ENCODE measurements at places on chromosomes 11 and 22. TPM values are rescaled to one million over a fixed set of nuclear protein-coding genes. Genes with fewer than 3 reads are reported as not detected.

The OR52I1 gene
- total RNA-seq, result not detected

The MMP27 gene
- not detected for total RNA-seq

DNA sequence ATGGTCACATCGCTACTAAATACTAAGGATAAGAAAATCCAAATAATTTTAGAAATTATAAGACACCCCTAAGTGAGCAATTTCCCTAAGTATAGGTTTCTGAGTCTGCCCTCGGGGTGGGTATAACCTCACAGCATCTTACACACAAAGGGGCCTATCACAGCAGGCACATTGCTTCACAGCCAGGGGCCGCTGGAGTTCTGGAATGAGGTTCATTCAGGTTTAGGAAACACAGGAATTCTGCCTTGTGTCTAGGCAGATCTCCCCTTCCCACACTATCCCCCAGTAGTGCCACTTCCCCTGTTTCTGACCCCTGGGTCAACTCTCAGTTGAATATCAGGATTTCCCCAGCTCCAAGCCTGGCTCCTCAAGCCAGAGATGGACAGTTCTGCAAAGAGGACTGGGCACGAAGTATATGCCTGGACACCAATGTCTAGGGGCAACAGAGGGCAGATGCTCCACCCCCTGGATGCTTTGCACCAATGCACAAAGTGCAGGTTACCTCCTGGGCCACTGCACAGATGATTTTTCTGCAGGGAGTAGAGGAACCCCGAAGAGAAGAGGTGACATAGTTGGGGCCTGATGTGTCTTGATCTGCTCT is 11.4 kb downstream of the TUBA8 start:
- H3K36me3 ChIP-seq, result no peaks in the 10 kb centered on the region
- no peaks in the 10 kb centered on the region for H3K4me1 ChIP-seq
- H3K27ac ChIP-seq, result no peak overlapping the region

GRCh38 chr11:17986711-17987220 is 26.1 kb downstream of the SERGEF start:
- H3K36me3 ChIP-seq, result no peaks in the 10 kb centered on the region
- H3K27ac ChIP-seq, result peak overlapping the region; percentile 64
- H3K27me3 ChIP-seq, result no peaks in the 10 kb centered on the region
- H3K4me1 ChIP-seq, result peaks cover 28% of the 10 kb centered on the region

- H3K27me3 ChIP-seq, result no peaks in the 10 kb centered on the region
- DNase-seq, result no peak
- H3K4me3 ChIP-seq, result no peak overlapping the region
- H3K36me3 ChIP-seq, result peaks cover 48% of the 10 kb centered on the region
- H3K27ac ChIP-seq, result no peak overlapping the region
- H3K4me1 ChIP-seq, result 0 out of 2 replicates have a peak, but pooled peaks cover 2% of the 10 kb centered on the region
Measured at GRCh38 chr11:35207471-35208403, 68.8 kb downstream of the CD44 start.

The HBD gene
- not detected for total RNA-seq

- H3K4me3 ChIP-seq, result no peak overlapping the region
- H3K27ac ChIP-seq, result no peak overlapping the region
- no peaks in the 10 kb centered on the region for H3K27me3 ChIP-seq
- DNase-seq, result no peak
- peaks cover 9% of the 10 kb centered on the region for H3K36me3 ChIP-seq
Measured at GRCh38 chr22:49768951-49769690, 58.6 kb downstream of the BRD1 start.

- H3K27ac ChIP-seq, result peak overlapping the region; percentile 96
- no peak overlapping the region for H3K4me3 ChIP-seq
- H3K4me1 ChIP-seq, result peaks cover 46% of the 10 kb centered on the region
- DNase-seq, result no peak
Measured at GRCh38 chr22:41289671-41290070, 3.7 kb upstream of the RANGAP1 start.

DNA sequence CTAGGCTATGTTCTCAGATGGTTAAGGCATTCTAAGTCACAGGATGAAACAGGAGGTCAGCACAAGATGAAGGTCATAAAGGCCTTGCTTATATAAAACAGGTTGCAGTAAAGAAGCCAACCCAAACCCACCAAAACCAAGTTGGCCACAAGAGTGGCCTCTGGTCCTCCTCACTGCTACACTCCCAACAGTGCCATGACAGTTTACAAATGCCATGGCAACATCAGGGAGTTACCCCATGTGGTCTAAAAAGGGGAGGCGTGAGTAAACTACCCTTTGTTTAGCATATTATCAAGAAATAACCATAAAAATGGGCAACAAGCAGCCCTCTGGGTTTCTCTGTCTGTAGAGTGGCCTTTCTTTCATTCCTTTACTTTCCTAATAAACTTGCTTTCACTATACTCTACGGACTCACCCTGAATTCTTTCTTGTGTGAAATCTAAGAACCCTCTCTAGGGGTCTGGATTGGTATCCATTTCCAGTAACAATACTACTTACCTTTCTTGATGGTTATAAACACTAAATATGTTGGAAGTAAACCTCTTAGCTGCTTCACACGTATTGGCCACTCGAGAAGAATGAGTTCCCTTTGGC is 1237.9 kb downstream of the FAM181B start:
- H3K4me3 ChIP-seq, result no peak overlapping the region
- H3K36me3 ChIP-seq, result no peaks in the 10 kb centered on the region
- H3K27me3 ChIP-seq, result no peaks in the 10 kb centered on the region
- DNase-seq, result no peak
- H3K27ac ChIP-seq, result no peak overlapping the region

- H3K4me1 ChIP-seq, result no peaks in the 10 kb centered on the region
- no peak for DNase-seq
- no peaks in the 10 kb centered on the region for H3K27me3 ChIP-seq
Measured at GRCh38 chr22:32771756-32772155, 29.7 kb upstream of the TIMP3 start.

The GLYATL2 gene
- not detected for total RNA-seq

GRCh38 chr11:76268498-76268897 is 62.2 kb upstream of the WNT11 start:
- H3K4me3 ChIP-seq, result no peak overlapping the region
- H3K36me3 ChIP-seq, result no peaks in the 10 kb centered on the region
- no peak for DNase-seq
- H3K4me1 ChIP-seq, result no peaks in the 10 kb centered on the region

DNA sequence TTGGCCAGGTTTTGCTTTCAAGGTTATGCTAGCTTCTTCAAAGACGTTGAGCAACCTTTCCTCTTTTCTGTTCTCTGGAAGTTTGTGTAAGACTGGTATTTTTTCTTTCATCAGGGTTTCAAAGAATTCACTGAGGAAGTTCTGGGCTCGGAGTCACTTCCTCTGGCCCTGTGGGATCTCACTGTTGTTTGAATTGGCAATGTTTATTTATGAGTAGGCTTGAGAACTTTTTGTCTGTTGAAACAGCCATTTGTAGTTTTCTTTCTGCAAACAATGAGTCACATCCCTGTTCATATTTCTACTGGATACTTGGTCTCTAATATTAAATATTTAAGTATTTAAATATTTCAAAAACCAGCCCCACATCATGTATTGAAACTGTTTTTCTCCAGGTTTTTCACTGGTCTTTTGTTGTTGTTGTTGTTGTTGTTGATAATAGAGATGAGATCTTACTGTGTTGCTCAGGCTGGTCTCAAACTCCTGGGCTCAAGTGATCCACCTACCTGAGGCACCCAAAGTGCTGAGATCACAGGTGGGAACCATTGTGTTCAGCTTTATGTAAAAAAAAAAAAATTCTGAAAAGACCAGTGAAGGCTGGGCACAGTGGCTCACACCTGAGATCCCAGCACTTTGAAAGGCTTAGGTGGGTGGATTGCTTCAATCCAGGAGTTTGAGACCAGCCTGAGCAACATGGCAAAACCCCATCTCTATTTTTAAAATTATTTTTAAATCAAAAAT is 26.9 kb downstream of the SUSD2 start:
- peaks cover 82% of the 10 kb centered on the region for H3K4me1 ChIP-seq
- H3K27me3 ChIP-seq, result no peaks in the 10 kb centered on the region
- H3K36me3 ChIP-seq, result no peaks in the 10 kb centered on the region
- no peak overlapping the region for H3K4me3 ChIP-seq
- peak; percentile 95 for DNase-seq

Measured in HCT116 (cell line).